SK-N-SH (cell line): ENCODE measurements at places on chromosomes 1 and 21. TPM values are rescaled to one million over a fixed set of nuclear protein-coding genes. Genes with fewer than 3 reads are reported as not detected.

DNA sequence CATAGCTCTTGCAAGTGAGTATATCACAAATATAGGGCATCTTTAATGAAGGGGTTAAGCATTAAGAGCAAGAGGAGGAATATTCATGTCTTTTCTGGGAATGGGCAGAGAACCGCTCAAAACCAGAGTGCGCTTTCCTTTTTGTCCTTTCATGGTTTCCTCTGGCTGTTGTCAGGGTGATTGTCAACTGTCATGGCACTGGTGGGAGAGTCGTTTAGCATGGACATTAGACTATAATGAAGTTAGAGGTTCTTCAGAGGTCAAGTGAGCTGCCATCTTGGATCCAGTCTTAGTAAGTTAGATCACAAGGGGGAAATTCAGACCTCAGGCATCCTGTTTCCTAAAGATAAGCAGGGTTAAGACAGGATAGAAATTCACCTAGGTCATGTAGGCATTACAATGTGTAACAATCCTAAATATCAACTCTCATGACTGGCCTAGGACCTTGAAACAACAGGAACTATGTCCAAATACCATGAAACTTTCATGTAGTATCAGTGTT is 12.1 kb upstream of the COA6 start:
- no peak for DNase-seq

Gene SPRR1B
- not detected in 2 replicates for polyA plus RNA-seq

Gene ANGPTL7
- polyA plus RNA-seq, result 0.08 and 0.16 TPM in 2 replicates

Gene AQP10
- 0.02 and 0.13 TPM in 2 replicates for polyA plus RNA-seq
